ENCODE measurements at places on chromosomes 3 and 15.

DNA sequence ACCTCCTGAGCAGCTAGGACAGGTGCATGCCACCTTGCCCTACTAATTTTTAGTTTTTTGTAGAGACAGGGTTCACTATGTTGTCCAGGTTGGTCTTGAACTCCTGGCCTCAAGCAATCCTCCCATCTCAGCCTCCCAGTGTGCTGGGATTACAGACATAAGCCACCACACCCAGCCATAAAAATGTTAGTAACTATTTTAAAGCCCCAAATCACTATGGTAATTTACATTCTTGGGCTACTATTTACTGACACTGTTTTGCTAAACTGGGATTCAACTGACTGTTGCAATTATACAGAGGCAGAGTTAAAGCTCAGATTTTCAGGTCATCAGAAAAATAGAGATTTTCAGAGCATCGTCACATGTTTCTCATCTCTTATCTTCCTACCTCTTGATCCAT, 258.6 kb downstream of the FEZF2 start:
- no peak for DNase-seq

DNA sequence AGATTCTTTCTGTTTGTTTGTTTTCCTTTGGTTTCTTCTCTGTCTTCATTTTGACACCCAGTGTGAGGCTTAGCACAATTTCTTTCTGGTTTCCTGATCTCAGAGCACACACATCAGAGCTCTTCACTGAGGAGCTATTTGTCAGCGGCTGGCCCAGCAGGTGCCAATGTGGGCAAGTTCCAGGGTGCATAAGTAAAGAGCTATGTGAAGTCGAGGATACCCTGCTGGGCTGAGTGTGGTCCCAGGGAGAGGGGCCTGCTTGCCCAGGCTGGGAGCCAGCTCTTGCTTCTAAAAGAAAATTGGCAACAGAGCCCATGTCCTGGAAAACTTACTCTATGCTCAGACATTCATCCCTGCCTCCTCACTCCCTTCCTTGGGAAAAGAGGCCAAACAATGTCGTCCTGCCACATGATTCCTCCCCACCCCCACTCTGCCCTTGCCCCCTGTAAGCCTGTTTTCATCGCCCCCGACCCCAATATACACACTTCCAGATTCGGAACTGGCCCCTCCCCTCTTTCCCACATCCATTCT, 101.2 kb downstream of the ST8SIA2 start:
- DNase-seq, result no peak

DNA sequence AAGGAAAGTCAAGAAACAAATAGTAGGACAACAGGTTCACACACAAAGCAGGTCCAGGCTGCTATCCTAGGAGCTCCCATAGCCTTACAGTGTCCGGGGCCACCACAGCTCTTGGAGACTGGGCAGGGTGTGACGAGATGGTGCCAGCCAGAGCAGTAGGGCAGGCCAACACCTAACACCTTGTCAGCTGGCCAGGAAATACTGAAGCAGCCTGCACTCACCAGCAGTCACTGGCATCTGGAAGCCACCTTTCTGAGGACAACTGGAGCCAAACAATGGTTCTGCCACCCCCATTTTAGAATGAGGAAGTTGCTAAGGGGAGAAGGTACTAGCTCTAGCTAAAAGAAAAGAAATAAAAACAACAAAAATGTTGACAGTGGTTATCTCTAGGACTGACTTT, 47.2 kb downstream of the CCDC12 start:
- DNase-seq, result no peak

DNA sequence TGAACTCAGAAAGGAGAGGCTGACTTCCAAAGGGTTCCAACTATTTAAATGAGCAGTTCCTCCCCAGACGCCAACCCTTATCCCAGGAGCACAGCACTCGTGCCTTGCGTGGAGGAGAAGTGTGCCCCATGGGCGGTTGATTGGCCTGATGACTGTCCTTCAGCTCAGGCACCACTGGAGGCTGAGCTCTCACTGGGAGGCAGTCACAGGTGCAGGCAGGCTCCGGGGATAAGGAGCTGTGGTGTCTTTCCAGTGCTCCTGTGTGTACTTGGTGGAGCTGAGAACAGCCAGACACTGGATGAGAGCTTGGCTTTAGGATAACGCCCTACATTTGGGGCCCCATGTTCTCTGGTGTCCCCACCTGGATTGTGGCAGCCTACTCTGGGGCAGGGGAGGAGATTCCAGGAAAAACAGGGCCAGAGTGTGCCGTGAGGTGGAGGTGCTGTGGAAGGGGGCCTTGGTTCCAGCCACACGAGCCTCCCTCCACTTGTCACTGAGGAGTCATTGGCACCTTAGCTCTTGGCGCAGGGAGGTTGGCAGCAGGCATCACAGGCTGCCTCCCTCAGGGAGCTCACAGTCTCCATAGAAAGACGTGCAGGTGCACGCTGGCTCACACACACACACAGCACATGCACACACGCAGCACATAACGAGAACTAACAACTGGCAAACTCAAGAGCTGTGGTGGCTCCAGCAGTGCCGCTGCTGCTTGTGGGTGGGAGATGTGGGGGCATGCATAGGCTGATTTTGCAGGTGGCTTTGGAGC, 22.7 kb upstream of the EPHB3 start:
- no peak for DNase-seq

DNA sequence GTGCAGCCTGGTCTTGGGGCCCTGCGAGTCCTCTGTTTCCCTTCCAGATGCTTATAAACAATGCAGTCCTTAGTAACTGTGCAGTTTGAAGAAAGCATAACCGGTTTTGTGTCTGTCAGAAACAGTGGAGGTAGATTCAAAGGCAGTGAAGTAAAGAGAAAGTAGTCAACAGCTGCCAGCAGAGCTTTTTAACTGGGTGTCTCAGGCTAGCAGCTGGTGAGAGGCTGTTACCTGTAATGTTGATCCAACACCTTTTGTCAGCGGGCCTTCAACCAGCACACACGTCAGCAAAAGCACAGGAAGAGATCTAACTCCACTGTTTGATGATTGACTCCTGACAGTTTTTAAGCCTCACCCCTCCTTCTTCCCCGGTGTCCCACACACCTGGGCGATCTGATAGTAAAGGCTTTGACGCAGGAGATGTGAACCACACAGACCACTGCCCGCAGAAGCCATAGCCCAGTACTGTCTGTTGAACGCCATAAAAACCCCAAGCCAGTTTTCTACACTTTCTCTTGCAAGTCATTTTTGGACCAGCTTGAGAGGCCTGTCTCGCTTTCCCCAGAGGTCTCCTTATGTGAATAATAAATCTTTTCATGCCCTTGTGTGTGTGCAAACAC, 178.0 kb downstream of the FMN1 start:
- no peak for DNase-seq

DNA sequence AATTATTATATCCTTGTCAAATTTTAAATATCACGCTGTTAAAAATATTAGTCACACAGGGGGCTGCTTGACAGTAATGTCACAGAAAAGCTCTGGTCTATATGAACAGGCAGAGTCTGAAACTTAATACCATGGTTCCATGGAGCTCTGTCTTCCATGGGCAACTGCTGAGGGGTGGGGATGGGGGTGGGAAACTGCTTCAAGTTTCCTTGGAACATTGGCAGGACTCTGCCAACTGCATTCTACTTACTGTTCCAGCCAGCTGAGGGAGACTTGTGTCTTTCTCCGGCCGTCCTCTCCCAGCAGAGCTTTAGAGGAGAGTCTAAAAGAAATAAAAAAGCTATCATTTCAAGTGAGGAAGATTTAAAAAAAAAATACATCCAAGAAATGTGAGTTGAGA, 348.7 kb downstream of the ZIC1 start:
- no peak for DNase-seq

GRCh38 chr15:90986790-90987507, 7.4 kb downstream of the PRC1 start:
- DNase-seq, result no peak

- DNase-seq, result no peak
Measured at GRCh38 chr3:99846477-99847160, 29.0 kb downstream of the CMSS1 start.

DNA sequence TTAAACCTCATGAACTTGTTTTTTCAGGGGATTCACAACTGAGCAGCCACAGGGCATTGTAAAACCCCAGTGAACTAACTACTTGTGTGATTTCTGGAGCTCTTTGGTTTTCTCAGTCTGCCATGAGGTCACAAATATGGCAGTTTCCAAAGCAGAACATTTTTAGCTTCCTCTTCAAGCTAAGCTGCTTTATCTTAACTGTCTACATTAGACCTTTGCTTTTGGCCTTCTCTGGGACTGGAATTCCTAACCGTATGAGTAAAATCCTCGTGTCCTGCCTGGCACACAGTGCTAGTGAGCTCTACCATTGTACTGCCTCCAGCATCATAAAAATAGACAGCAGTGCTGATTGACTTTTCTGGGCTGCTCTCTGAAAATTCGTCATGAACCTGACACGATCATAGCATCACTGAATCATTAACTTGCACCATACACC, 22.1 kb downstream of the CDIN1 start:
- DNase-seq, result no peak

GRCh38 chr3:66477856-66478255, 23.0 kb downstream of the LRIG1 start:
- DNase-seq, result no peak

- no peak for DNase-seq
Measured at GRCh38 chr3:133527081-133527715, 46.3 kb upstream of the CDV3 start.

DNA sequence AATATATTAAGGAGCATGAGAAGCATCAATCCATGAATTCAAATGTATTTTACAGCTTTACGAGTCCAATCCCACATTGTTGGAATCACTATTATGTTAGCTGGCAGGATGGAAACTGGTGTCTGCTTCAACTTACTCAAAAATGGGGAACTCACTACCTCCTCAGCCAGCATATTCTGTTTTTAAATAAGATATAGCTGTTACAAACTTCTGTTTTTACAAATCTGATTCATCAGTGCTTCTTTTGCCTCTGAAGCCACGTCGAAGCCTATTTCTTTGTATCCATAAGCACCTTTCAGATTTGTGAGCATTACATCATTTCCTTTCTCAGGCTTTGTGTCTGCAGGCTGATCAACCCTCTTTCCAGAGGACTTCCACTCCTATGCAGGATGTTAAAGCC, 105.9 kb downstream of the TPRG1 start:
- DNase-seq, result no peak

DNA sequence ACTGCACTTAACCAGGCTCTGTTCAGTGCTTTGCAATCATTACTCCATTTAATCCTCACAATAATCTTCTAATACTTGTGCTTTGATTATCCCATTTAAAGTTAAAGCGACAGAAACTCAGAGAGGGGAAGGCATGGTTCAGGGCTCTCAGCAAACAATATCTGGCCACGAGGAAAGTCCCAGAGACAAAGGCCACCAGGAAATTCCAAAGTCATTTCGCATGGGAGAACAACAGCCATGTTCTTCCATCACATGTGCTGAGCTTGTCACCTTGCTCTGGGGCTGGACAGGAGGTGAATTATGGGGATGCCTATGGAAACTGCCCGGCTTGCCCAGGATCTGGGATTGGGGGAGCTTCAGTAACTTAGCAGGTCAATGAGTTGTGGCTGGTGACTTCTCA, 66.2 kb upstream of the HRH1 start:
- no peak for DNase-seq

- no peak for DNase-seq
Measured at GRCh38 chr3:110420158-110420641, 651.4 kb upstream of the NECTIN3 start.

DNA sequence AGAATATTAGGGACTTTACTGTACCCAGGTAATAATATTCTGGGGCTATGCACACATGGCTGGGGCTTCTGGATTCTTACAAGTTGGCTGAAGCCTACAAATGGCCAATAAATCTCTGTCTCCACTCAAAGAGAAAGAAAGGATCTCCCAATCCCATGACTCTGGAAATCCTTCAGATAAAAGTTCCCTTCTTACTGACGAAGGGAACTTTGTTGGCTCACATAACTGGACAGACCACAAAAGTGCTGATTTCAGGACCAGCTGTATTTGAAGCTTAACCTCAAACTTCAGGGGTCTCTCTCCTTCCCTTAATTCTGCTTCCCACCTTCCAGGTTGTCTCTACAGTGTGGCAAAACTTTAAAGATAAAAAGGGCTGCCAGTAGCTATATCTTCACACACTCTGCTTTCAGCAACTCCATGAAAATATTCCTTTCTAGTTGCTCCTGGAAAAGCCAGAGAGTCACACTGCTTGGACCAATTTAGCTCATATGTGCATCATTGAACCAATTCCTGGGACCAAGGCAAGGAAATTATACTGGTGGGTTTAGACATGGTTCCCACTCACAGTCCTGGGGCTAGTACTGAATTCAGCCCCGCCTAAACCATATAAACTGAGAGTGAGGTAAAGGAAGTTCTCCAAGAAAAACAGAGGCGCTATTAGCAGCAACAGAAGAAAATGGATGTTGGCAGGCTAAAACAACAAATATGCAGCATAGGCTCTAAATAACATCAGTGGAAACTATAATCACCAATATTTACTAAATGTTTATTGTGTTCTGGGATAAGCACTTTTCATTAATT, 290.0 kb upstream of the GADL1 start:
- no peak for DNase-seq

DNA sequence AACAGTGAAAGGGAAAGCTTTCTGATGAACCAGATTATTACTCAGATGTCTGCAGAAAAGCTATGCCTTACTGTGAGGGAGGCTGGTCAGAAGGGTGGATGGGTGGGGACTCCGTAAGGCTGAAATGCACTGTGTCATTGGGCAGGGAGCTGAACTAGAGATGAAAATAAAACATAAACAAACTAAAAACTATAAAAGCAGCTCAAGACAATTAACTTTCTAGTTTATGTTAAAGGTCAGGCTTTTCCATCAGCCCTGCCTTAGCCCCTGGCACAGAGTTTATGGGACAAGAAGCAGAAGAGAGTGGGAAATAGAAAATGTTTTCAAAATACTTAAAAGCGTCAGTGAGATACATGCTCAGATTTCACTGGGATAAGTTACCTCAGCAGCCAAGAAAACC, 310.0 kb upstream of the UBE2E2 start:
- DNase-seq, result no peak

- DNase-seq, result no peak
Measured at GRCh38 chr3:1696669-1697275, 401.9 kb upstream of the CNTN4 start.

- DNase-seq, result no peak
Measured at GRCh38 chr15:71639471-71639870, 170.9 kb upstream of the NR2E3 start.

DNA sequence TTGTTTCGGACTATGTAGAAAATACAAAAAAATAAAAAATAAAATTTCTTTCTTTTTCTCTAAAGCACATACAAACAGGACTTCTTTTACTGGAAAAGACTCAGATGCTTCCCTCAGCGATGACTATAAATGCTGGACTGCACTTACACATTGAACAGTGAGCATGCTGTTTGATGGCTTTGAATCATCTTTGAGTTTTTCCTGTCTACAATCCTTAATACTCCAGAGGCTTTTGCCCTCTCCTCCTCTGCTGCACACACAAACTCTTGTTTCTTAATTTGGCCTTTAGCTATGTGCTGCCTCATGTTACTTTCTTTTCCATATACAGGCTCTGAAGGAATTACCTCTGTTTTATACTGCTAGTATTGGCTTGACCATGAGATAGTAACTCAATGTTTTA, 575.1 kb downstream of the EPHA3 start:
- no peak for DNase-seq
